ENCODE measurements at places on chromosomes 13 and 19. TPM values are rescaled to one million over a fixed set of nuclear protein-coding genes. Genes with fewer than 3 reads are reported as not detected.

KLK1 gene
- total RNA-seq, result not detected

CGB1 gene
- total RNA-seq, result not detected

ARHGAP33 gene
- total RNA-seq, result 9.8 TPM

SYNGR4 gene
- not detected for total RNA-seq

CEACAM19 gene
- 1.9 TPM for total RNA-seq

MIR17HG gene
- total RNA-seq, result 27.4 TPM

Data from A375 (cell line).